ENCODE measurements at places on chromosomes 1 and 21.

DNA sequence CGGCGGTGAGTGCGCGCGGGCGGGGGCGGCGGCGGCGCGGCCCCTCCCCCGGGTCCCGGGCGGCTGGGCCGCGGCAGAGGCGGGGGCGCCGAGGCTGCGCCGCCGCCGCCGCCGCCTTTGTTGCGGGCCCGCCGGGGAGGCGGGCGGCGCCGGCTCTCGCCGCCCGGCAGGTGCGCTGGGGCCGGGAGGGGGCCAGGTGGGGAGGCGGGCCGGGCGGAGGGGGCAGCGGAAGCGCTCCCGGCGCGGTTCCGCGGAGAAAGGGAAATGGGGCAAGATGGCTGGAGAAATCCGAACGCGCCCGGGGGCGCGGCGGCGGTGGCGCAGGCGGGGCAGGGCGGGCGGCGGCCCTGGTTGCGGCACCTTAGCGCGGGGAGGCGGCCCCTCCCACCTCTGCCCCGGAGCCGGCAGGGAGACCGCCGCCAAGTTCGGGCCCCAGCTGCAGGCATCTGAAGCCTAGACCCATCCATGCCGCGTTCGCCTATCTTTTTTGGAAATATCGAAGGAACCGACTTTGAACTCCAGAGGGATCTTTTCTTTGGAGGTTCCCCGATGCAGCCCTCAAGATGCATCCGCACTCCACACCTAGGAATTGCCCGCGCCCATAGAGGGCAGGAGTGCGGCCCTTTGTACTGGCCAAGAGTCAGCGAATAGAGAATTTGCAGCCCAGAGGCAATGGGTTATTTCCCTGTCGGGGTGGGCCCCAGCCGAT, 479 bp downstream of the POGK start:
- peak; percentile 37 for DNase-seq

DNA sequence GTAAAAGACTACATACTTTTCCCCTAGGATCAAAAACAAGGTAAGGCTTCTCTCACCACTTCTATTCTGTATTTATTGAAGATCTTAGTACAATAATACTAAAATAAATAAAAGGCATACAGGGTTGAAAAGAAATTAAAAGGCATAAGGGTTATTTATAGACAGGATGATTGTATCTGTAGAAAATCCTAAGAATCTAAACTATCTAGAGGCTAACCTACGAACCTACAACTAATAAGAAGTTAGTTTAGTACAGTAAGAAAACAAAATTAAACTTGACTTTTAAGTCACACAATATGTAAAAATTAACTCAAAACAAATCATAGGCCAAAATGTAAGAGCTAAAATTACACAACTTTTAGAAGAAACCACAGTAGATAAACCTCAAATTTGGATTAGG, 50.4 kb upstream of the ADAM30 start:
- no peak for DNase-seq

GRCh38 chr1:11486231-11487009, 7.5 kb downstream of the DISP3 start:
- DNase-seq: no peak

GRCh38 chr1:235632506-235633401, 16.8 kb downstream of the GNG4 start:
- no peak for DNase-seq

DNA sequence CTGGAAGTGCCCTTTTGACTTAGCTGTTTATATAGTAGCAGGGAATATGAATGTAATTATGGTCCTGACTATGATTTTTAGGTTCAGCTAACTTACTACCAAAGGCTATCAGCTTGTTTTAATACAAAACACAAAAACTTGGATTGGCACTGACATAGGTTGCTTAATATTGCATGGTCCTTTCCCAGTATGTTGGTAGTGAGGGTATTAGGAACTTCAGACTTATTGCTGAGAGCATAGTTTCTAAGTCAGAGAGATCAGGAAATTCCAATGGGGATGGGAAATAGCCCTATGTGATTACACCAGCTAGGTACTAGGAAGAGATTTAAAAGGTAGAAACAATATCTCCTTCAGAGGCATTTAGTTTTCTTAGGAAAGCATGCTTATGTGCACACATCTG, 7.7 kb downstream of the ARID1A start:
- DNase-seq: no peak

DNA sequence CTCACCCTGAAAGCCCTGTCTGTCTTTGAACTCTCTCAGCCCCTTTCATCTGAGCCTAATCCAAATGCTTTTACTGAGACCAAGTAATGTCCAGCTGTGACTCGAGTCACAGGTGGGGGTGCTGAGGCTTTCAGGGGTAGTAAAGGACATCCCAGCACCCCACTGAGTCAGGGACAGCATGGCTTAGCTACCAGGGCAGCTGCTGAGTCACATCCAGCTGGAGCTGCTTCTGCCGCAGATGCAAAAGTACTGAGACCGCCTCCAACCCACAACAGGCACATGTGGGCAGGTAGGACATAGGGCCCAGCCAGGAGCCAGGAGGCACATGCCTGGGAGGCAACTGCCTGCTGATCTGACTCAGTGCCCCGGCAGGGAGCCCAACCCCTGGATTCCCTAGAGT, 6.7 kb upstream of the VSIG8 start:
- peak; percentile 17 for DNase-seq

- DNase-seq: no peak
Observed at GRCh38 chr1:174892016-174892415, 107.7 kb upstream of the CACYBP start.

DNA sequence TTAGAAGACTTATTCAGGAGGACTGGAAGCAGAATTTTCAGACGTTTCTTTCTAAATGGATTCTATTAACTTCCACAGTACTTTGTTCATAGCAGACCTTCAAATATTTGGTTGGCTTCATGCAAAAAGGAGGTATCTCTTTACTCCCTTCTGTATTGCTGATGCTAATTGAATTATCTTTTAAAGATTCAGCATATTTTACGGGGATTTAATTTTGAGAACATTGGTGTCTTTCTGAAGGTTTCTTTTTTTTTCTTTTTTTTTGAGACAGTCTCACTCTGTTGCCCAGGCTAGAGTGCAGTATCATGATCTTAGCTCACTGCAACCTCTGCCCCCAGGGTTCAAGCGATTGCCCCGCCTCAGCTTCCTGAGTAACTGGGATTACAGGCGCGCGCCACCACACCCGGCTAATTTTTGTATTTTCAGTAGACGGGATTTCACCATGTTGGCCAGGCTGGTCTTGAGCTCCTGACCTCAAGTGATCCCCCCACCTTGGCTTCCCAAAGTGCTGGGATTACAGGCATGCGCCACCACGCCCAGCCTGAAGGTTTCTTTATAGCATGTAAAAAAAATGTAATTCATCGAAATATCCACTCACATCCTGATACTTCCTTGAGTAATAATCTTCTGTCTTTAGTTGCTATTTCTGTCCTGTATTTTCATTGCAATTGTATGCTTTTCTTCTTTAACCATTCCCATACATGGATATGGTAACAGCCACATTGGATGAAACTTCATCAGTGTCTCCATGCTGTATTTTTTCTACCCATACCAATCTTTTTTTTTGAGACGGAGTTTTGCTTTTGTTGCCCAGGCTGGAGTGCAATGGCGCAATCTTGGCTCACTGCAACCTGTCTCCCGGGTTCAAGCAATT, 14.5 kb downstream of the CNST start:
- DNase-seq: no peak

DNA sequence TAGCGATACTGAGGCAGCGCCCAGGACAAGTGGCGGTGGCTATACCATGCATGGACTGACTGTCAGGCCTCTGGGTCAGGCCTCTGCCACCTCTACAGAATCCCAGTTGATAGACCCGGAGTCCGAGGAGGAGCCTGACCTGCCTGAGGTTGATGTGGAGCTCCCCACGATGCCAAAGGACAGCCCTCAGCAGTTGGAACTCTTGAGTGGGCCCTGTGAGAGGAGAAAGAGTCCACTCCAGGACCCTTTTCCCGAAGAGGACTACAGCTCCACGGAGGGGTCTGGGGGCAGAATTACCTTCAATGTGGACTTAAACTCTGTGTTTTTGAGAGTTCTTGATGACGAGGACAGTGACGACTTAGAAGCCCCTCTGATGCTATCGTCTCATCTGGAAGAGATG, 3.2 kb upstream of the IL10RB start:
- no peak for DNase-seq

DNA sequence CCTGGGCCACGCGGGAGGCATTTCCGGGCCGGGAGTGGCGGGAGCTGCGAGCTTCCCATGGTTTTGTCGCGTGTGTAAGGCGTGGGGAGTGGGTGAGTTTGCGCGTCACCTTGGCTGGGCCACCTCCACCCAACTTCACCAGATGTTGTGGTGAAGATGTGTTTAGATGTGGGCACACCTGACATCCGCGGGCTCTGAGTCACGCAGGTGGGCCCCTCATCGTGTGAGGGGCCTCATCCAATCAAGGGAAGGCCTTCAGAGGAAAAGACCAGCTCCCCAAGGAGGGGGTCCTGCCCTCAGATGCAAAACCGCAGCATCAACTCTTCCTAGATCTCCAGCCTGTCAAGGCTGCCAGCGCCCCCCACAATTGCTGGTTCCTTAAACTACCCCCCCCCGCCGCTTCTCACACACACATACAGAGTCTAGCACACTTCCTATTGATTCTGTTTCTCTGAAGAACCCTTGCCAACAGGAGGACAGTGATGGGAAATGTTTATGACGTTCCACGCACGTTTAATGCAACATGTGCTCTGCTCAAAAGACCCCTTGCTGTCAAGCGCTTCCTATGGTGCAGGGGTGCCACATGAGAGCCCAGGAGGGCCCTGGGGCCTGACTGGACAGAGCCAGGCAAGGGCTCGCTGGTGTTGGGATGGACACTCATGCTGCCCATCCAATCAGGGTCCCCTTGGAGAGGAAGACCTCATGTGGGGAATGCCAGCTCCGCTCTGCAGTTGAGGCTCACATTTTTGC, 11.9 kb downstream of the ACTRT2 start:
- DNase-seq: no peak

GRCh38 chr1:39380036-39380435, 111.4 kb upstream of the BMP8A start:
- no peak for DNase-seq

DNA sequence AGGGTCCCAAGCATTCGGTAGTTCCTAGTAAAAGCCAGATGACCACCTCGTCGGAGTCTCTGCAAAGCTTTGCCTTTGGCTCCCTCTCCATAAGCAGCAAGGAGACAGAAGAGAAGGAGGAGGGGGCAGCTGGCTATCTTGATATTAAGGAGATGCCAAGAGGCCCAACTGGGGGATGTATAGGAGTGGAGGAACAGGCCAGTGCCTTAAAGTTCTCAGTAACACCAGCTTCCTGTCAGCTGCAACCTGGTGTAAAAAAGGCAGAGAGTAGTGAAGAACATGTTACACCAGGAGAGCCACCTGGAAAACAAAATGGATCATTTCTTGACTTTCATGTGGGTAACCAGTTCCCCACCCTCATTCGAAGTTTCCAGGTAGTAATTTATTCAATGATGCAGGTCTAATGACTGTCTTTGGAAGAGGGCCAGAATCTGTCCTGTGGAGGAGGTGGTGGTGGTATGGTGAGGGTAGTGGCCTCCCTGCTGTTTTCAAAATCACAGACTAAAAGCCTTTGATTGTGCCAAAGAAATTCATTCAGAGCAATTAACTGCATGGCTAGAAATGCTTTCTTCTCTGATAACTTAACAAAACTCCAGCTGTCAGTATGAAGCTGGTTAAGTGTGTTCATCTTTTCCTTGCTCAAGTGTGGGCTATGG, 27.3 kb downstream of the TMEM200B start:
- DNase-seq: no peak

- DNase-seq: no peak
Observed at GRCh38 chr1:194774535-194774934, 1588.1 kb upstream of the B3GALT2 start.
